ENCODE measurements at places on chromosomes 12 and 14.
A peak's percentile ranks its signal among the peaks of the same experiment; 100 is the strongest.

DNA sequence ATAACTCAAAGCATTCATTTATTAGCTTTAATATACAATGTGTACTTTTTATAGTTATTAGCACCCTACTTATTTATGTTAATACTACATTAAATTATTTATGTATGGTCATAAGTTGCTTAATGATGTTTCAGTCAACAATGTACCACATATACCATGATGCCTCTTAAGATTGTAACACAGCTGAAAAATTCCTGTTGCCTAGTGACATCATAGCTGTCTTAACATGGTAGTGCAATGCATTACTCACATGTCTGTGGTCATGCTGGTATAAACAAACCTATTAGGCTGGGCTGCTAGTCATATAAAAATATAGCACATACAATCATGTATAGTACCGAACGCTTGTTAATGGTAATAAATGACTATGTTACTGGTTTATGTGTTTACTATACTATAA, 120.4 kb downstream of the ANO6 start:
- DNase-seq = no peak

- no peak for DNase-seq
These were observed 114.1 kb upstream of the FKBP4 start for GRCh38 chr12:2680676-2681039.

- no peak for DNase-seq
These were observed 191.7 kb upstream of the DIO2 start for GRCh38 chr14:80403036-80403435.

DNA sequence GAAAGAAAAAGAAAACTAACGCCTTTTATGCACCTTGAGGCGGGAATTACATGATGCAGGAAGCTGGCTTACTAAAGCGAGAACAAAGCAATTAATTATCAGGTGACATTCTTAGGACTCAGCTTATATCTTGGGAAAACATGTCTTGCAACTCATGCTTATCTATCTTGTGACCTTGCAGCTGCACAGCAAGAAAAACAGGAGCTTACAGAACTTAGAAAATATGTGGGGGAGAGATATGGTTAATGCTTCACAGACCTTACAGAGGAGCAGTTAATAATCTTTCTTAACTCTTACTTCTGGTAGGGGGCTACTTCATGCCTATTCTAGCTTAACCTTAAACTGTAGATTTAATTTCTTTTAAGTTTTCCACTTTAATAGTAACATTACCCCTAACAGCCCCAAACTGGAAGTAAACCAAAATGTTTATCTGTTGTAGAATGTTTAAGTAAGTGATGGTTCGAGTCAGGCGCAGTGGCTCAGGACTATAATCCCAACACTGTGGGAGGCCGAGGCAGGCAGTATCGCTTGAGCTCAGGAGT, 13.2 kb upstream of the OR11G2 start:
- DNase-seq = no peak

GRCh38 chr14:22552001-22552826, 36.8 kb downstream of the DAD1 start:
- no peak for DNase-seq

DNA sequence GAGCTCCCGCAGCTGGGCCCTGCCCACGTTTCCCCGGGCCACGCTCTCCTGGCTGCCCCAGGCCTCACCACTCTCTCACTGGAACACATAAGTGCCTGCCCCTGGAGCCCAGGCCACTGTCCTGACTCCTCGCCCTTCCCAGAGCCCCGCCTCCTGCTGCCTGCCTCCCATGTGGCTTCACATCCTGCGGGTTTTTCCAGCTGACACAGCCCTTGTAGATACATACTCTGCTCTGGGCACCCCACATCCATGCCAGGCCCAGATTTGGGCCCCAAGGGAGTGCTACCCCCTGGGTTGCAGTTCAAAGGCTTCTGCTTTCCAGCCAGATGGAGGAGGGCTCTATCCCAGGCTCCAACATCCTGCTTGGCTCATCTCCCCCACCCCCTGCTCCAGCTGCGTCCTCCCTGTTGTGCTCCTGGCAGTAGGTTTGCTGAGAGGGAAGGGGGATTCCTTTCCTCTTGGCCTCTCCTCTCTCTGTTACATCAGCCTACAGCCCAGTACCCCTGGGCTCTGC, 60.1 kb downstream of the TSPAN9 start:
- DNase-seq = peak; percentile 59

DNA sequence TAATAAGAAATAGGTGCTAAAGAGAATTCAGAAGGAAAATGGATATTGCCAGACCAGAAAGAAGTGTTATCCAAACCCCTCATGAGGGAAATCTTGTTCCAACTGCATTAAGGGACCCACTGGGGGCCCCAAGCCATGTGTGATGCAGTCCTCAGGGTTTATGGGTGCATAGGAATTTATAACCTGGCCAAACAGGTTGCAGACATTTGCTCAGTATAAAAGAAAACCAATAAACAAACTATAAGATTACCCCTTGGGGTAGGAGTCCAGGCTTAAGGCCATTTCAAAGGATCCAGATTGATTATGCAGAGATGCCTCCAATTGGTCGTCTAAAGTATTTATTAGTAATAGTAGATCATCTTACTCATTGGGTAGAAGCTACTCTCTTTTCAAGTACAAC, 240.9 kb upstream of the DIO3 start:
- DNase-seq = no peak

DNA sequence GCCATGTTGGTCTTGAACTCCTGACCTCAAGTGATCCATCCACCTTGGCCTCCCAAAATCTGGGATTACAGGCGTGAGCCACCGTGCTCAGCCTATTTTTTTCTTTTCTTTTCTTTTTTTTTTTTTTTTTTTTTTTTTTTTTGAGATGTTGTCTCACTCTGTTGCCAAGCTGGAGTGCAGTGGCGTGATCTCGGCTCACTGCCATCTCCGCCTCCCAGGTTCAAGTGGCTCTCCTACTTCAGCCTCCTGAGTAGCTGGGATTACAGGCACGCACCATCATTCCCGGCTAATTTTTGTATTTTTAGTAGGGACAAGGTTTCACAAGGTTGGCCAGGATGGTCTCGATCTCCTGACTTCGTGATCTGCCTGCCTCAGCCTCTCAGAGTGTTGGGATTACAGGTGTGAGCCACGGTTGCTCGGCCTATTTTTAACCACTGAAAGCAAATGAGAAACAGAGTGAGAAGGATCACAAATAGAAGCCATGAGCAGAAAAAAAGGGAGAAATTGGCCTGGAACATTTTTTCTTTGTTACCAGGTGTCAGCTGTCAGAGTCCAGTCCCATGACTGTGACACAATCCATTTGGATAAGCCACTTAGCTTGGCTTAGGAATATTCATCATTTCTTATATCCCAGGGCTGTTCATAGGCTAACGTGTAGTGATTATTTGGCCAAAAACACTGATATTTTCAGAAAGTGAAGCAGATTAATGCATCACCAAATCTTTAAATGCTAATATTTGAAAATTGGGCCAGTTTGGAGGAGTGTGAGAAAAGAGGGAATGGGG, 7.9 kb upstream of the NFKBIA start:
- DNase-seq = no peak

- no peak for DNase-seq
These were observed 210.1 kb upstream of the PLXNC1 start for GRCh38 chr12:93938317-93938716.

GRCh38 chr14:97543816-97544215, 746.6 kb downstream of the VRK1 start:
- DNase-seq = no peak

GRCh38 chr12:92079054-92079385, 66.6 kb downstream of the BTG1 start:
- no peak for DNase-seq

DNA sequence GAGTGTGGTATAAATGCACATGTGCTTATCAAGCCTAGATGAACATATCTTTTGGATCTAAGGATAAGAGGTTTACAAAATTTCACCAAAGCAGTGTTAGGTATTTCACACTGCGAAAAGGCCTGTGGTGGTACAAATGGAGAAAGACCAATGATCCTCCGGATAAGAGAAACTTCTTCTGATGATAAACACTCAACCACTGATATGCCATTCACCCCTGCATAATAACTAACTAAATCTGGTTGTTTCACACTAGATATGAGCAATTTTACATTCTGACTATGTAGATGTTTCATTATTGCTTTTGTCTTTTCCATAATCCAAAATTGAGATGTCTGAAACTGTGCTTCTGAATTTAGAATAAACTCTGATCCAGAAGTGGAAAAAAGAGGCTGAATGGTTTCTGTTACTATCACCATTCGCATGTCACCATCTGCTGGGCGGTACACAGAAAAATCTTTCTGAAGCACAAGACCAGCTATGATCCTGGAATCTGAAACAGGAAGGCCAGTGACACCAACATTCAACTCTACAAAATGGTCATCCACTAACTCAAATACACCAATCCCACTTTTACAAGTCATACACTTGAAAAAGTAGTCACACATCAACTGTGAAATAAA, 1.3 kb downstream of the BBS10 start:
- DNase-seq = no peak

DNA sequence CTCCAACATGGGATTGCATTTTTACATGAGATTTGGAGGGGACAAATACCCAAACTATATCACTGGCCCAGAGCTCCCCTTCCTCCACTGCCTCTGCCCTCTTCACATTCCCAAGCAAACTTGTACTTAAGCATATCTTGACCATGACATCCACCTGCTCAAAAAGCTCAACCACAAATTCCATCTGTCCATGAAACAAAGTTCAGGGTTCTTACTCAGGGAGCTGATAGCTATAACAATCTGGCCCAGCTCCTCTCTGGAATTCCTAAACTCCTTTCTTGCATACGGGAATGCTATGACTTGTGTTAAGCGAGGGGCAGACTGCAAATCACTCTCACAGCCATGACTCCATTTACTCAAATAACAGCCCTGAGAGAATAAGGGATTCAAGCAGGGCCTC, 152.1 kb downstream of the GALC start:
- no peak for DNase-seq

DNA sequence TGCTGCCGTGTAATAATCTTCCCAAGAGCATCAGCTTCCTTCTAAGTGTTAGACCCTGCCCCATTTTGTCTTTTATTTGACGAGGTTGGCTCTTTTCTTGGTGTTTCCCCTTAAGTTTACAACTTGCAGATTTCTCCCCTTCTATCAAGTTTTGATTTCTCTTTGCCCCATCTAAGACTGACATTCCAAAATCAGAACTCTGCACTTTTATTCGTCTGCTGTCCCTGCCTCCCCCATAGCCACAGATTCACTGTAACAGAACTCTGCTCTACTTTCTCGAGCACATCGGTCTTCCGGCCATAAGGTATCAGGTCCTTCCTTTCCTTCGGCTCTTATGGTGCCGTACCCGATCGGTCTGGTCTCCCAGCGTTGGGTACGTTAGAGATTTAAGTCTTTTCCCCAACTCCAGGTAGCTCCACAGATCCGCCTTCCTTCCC, 563 bp downstream of the DCP1B start:
- DNase-seq = no peak

DNA sequence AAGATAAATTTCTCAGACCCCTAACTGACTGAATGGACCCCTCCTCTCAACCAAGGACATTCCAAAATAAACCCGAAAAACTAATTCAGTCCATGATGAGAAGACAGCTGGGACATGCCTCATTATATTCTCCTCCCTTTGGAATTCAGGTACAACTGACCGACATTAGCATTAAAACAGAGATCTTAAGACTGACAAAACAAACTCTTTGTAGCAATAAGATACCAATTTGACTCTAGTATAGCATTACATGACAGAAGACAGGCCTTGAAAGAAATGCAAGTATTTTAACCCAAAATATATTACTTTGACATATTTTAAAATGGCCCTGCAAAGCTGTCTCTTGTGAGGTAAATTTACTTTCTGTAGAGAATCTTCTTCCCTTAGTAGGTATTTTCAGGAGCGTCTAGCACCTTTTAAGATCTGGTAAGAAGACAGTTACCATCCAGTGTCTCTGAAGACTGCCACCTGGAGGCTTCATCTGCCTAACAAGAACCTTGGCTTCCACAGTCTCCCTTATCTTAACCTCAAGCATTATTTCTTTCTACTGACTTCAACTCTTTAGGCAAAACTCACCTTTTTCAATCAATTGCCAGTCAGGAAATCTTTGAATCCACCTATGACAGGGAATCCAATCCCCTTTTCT, 957.5 kb downstream of the SLC6A15 start:
- peak; percentile 27 for DNase-seq

DNA sequence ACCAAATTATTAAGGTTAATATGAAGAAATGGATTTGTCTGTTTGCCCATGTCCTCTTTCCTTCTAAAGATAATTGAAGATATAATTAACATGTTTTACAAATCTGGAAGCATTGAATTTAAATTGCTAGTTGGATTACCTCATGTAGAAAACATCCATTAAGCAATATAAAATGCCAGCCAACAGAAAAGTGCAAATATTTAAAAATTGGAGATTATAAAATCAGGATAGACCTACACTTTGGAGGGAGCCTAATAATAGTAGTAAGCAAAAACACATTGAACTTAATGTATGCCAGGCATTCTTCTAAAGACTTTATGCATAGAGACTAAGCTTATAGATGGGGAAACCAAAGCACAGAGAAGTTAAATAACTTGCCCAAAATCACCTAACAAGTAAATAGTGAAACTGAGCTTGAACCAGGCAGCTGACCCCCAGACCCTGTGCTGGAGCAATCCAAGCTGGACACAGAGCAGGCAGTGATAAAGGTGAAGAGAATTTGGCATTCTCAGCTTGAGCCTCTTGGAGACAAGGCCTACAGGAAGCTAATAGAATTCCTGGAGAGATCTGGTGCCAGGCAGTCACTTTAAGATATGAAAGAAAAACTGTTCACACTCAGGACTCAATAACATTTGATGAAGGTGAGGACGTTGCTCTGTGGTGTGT, 119.8 kb downstream of the ASCL1 start:
- no peak for DNase-seq

GRCh38 chr12:6396031-6396430, 12.1 kb downstream of the LTBR start:
- no peak for DNase-seq

- no peak for DNase-seq
These were observed 164.6 kb downstream of the GCH1 start for GRCh38 chr14:54738009-54738408.

DNA sequence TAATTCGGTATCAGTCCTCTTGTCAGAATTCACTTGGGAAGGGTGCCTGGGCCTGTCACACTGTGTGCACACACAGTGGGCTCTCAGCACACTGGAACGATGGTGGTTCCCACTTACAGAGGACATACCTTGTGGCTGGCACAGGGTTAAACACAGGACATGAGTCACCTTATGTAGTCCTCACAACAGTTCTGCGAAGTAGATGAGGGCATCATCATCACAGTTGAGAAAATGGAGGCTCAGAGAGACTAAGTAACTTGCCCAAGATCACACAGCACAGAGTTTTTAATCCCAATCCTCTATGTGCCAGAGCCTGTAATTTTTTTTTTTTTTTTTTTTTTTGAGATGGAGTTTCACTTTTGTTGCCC, 90.7 kb downstream of the NINJ2 start:
- no peak for DNase-seq

All from ELF-1 (cell line).